NCI-H1105 (cell line): ENCODE measurements at places on chromosomes 2 and 18.

DNA sequence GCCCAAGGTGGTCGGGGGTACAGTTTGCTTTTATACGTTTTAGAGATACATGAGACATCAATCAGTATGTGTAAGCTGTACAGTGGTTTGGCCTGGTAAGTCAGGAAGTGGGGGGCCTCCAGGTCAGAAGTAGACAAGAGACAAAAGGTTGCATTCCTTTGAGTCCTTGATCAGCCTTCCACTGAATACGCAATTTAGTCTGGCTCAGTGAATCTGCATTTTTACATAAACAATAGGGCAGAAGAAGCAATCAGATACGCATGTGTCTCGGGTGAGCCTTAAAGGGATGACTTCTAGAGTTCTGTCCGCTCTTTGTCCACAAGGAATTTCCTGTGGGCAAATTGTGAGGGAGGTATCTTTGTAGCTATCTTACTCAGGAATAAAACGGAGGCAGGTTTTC is 87.2 kb downstream of the SOWAHC start:
- no peak for DNase-seq

GRCh38 chr2:29480426-29480825 is 365.2 kb downstream of the CLIP4 start:
- DNase-seq = no peak

DNA sequence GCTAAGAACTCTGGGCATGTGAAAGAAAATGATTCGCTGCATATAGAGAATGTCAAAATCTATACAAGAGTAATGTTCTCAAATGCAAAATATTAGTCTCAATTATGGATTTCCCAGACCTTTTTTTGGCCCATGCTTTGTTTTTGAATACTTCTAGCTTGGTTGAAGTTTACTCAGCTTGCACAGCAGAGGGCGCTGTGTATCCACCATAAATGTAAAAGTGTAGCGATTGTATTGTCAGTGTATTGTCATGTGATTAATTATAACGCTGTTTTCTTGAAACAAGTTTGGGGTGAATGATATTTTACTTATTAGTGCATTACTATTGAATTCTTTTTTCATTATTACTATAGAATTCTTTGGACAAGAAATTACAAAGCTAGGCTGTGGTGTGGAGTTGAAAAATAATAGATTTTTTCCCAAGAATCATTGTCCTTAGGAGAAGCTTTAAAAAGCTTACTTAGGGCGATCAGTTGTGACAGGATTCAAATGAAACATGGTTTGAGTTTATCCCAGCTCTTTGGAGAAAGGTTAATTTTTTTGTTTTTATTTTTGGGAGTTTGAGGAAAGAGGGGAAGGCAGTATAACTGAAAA is 98.3 kb downstream of the PIK3C3 start:
- DNase-seq = peak; percentile 46

- no peak for DNase-seq
Measured at GRCh38 chr2:234169674-234170073, 119.2 kb downstream of the SPP2 start.

GRCh38 chr18:61574665-61575064 is 241.4 kb downstream of the CDH20 start:
- DNase-seq = no peak

GRCh38 chr2:240888890-240889573 is 6.9 kb downstream of the MAB21L4 start:
- DNase-seq = no peak

- DNase-seq = no peak
Measured at GRCh38 chr2:174177316-174177890, 70.9 kb downstream of the OLA1 start.

GRCh38 chr18:34528177-34528576 is 181.9 kb upstream of the DTNA start:
- DNase-seq = no peak

- DNase-seq = no peak
Measured at GRCh38 chr2:159558479-159558878, 57.9 kb downstream of the BAZ2B start.

DNA sequence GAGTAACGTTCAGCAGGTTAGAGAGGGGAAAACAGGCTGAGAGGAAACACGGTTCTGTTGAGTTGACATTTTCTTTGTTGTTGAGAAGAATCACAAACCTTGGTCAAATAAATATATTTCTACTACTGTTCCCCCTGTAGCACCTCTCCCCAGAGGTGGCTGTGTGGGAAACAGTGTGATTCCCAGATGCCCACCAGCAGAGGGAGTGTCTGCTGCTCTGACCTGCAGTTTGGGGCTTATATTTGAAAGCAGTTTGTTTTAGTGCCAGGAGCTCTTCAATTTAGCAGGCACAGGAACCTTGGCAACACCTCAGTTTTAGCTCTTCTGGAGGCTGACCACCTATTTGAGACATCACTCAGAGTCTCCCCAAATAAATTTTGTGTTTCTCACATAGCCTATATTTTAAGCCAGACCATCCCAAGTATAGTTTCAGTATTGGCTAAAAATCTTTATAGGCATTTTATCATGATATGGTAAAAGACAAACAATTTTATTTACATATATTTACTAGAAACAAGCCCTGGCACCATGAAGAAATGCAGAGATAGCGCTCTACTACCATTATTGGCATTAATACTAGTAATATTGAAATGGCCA is 75.7 kb downstream of the PIK3C3 start:
- no peak for DNase-seq

DNA sequence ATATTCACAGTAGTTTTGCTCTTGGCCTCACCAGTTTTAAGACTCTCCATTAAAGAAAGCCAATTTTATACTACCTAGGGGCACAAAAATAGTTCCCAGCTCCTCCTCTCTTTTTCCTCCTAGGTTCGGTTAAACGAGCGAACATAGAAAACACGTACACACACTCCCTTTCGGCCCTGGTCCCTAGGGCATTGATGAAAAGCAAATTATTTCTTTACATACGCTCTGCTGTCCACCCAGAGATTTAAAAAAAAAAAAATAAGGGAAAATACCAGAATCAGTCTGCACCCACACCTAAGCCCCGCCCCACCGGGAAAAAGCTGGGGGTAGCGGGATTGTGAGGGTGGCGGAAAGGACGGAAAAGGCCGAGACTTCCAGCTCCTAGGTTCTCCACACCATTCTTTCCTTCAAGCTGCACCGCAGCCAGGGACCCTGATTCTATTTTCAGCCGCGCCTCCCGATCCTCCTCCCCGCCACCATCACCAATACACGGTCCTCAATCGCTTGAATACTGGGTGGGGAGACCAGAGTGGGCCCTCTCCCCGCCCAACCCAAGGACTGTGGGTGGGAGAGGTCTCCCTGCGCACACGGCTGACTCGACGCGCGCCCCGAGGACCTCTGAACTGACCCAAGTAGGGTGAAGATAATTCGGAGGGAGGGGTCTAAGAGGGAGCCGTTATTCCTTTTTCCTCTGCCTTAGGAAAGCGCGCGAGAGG is 769 bp downstream of the ATF2 start:
- DNase-seq = peak; percentile 22

GRCh38 chr18:9695605-9696004 is 12.5 kb upstream of the RAB31 start:
- no peak for DNase-seq

DNA sequence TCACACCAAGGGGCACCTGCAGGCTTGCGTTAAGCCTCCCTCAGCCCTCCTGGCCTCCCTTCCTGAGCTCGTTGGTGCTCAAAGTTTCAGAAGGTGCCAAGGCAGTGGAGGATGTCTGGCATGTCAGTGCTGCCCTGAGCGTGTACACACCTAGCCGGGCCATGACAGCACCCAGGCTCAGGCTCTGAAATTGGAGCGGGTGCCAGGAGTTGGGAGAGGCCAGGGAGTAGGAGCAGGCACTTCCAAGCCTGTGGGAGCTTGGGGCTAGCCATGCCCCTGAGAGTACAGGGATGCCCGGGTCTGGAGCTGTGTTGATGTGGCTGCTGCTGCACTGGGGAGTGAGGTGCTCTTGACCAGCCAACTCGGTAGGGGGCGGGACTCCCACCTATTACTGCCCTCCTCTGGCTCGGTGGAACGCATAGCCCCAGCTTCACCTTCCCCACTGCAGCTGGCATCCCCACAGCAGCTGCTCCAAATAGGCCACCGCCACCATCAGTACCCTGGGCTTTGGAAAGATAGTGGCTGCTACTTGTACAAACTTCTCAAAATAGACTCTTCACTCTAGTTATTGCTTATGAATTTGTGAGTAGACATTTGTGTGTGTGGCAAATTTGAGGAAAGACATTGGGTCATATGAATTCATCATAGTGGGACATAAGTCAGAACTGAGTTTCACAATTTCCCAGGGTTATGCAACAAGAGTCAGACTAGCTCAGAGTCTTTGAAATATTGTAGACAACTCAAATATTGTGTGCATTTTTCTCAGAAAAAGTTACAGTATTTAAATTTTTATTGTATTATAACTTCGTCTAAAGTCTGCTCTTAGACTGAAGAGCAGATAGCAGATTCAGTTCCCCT is 6.8 kb upstream of the PCARE start:
- DNase-seq = no peak

- no peak for DNase-seq
Measured at GRCh38 chr2:45533771-45534170, 77.3 kb downstream of the SRBD1 start.

DNA sequence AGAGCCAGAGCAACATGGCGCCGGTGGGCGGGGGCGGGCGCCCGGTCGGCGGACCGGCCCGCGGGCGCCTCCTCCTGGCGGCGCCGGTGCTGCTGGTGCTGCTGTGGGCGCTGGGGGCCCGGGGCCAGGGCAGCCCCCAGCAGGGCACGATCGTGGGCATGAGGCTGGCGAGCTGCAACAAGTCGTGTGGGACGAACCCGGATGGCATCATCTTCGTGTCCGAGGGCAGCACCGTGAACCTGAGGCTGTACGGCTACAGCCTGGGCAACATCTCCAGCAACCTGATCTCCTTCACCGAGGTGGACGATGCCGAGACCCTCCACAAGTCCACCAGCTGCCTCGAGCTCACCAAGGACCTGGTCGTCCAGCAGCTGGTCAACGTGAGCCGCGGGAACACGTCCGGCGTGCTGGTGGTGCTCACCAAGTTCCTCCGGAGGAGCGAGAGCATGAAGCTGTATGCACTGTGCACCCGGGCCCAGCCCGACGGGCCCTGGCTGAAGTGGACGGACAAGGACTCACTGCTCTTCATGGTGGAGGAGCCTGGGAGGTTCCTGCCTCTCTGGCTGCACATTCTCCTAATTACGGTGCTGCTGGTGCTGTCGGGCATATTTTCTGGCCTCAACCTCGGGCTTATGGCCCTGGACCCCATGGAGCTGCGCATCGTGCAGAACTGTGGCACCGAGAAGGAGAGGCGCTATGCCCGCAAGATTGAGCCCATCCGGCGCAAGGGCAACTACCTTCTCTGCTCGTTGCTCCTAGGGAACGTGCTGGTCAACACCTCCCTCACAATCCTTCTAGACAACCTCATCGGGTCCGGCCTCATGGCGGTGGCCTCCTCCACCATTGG is 507 bp downstream of the CNNM4 start:
- no peak for DNase-seq

DNA sequence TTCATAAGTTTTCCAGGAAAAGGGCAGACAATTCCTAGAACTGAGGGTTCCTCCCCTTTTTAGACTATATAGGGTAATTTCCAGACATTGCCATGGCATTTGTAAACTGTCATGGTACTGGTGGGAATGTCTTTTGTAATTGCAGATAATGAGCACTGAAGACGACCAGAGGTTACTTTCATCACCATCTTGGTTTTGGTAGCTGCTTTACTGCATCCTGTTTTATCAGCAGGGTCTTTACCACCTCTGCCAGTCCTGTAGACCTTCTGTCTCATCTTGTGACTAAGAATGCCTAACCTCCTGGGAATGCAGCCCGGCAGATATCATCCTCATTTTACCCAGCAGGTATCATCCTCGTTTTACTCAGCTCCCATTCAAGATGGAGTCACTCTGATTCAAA is 583.9 kb upstream of the KLHL29 start:
- no peak for DNase-seq

DNA sequence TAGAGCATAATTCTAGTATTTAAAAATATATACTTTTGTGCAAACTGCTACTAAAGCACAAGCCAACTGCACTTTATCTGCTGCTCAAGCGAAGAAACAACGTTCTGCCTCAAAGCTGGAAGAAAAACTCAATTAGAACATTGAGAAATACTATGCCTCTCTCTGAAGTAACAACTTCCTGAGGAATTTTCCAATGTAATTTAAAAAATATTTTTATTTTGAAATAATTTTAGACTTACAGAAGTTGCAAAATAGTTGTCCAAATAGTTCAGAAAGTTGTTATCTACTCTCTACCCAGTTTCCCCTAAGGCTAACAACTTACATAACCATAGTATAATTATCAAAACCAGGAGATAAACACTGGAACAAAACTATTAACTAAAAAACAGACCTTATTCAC is 12.3 kb upstream of the POLI start:
- DNase-seq = no peak

GRCh38 chr2:119265693-119266066 is 42.0 kb downstream of the STEAP3 start:
- DNase-seq = no peak

GRCh38 chr2:127425540-127426490 is 7.6 kb downstream of the PROC start:
- no peak for DNase-seq

DNA sequence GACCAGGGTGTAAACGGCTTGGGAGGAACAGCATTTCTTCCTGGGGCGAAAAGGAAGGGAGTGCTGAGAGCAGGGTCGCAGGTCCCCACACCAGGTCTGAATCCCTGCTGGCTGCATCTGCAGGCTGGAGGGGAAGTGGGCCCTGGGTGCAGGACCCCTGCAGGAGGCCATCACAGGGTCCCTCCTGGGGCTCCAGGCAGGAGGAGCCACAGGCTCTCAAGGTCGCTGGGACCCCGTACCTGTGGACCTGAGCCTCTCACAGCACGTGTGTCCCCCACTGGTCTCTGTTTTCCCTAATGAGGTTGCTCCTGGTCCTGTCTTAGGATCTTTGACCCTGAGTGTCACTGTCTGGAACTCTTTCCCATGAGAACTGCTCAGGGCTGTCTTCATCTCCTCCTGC is 147.8 kb upstream of the ZNF236 start:
- no peak for DNase-seq

- no peak for DNase-seq
Measured at GRCh38 chr18:59881728-59882656, 17.8 kb upstream of the PMAIP1 start.

DNA sequence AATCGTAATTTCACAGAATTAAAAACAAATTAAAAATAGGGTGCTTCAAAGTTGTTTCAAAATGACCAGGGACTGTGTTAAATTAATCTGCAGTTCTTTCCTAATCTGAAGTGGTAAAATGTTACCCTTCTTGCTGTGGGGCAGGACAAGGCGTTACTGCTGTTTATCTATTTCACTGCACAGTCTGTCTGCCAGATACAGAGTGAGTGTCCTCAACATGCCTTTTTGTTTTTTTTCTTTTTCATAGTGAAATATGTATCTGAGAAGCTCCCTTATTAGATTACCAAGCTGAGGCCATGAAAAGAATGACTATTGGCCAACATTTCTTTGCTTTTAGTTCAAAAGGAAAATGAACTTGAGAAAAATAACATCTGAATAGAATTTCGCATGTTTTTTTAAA is 38.0 kb downstream of the KCTD1 start:
- no peak for DNase-seq
